Sigmoid colon (tissue), 7 donors: ENCODE measurements at places on chromosomes 13 and 19.

- no peak overlapping the region for H3K4me3 ChIP-seq
- H3K27ac ChIP-seq, result no peak overlapping the region
- H3K4me1 ChIP-seq, result no peaks in the 10 kb centered on the region
Measured at GRCh38 chr13:112791663-112792440, 102.0 kb downstream of the ATP11A start.

DNA sequence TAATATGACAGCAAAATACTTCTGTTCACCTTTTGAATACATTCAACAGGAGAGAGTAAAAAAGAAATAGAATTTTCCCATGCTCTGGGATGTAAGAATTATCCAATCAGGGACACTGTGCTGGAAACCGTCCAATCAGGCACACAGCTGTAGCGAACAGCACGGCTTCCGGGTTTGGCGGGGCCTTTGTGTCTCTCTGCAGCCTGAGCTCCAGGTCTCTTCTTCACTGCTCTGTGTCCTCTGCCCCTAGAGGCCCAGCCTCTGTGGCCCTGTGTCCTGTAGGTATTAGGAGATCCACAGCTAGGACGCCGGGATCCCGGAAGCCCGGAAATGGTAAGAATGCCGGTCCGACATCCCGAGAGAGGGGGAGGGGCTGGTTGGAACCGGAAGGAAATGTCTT is 92.7 kb downstream of the ZNF737 start:
- H3K36me3 ChIP-seq, result no peaks in the 10 kb centered on the region
- DNase-seq, result no peak
- H3K27me3 ChIP-seq, result no peaks in the 10 kb centered on the region

- H3K27ac ChIP-seq, result peak overlapping the region; percentile 60
- H3K36me3 ChIP-seq, result no peaks in the 10 kb centered on the region
- peak overlapping the region; percentile 61 for H3K4me3 ChIP-seq
- H3K27me3 ChIP-seq, result peaks cover 59% of the 10 kb centered on the region
Measured at GRCh38 chr13:111115965-111116521, 933 bp downstream of the ARHGEF7 start.

- H3K4me1 ChIP-seq, result peaks cover 37% of the 10 kb centered on the region
- DNase-seq, result no peak
- peak overlapping the region; percentile 56 for H3K27ac ChIP-seq
Measured at GRCh38 chr19:3443840-3444694, 36.3 kb downstream of the SMIM24 start.

- H3K4me1 ChIP-seq, result no peaks in the 10 kb centered on the region
- no peaks in the 10 kb centered on the region for H3K27me3 ChIP-seq
- H3K4me3 ChIP-seq, result no peak overlapping the region
Measured at GRCh38 chr13:48769107-48769704, 115.5 kb downstream of the CYSLTR2 start.

DNA sequence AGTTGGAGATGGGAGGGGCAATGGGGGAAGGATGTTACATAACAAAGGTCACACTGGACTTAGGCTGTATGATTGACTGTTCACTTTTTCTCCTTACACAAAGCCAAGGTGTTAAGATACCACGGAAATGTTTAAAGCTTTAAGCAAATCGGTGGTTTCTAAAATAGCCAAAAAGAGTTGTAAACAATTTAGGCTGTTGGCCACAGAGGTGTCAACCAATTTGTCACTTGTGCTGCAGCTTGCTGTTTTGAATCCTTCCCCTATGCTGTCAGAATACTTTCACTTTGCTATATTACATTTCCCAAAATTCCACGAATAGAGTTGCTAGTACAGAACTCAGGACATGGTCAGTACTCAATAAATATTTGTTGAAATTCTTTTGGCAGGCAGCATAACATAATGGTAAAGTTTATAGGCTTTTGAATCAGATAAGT is 149.3 kb downstream of the VWA8 start:
- H3K4me3 ChIP-seq, result no peak overlapping the region
- H3K4me1 ChIP-seq, result peaks cover 5% of the 10 kb centered on the region
- H3K27ac ChIP-seq, result peak overlapping the region; percentile 29
- H3K27me3 ChIP-seq, result no peaks in the 10 kb centered on the region
- DNase-seq, result no peak

- H3K27ac ChIP-seq, result no peak within 1 kb of the TSS
- no peak for DNase-seq
- H3K27me3 ChIP-seq, result no peaks in the 10 kb centered on the region
Measured at GRCh38 chr19:35641515-35642151, at the start of gene ETV2. Gene ETV2 (plus strand): TSS chr19:35641745. CDS start chr19:35642461, 716 bp downstream.

DNA sequence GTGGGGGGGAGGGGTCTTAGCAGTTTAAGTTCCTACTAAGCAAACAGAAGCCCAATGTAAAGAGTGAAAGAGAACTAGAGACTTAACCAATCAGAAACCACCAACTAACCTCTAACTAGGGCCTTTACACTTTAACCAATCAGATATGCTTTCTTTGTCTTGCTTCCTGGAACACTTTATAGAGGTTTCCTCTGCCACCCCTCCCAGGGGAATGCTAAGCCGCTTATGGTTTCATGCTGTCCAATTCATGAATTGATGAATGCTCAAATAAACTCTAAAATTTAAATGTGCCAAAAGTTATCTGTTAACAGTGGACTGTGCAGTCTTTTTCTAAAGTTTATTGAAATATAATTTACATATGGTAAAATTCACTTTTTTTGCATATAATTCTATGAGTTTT is 33.9 kb upstream of the LATS2 start:
- no peak overlapping the region for H3K27ac ChIP-seq
- no peaks in the 10 kb centered on the region for H3K36me3 ChIP-seq
- no peaks in the 10 kb centered on the region for H3K27me3 ChIP-seq
- H3K4me3 ChIP-seq, result no peak overlapping the region
- no peak for DNase-seq

GRCh38 chr13:109509154-109509900 is 277.1 kb downstream of the IRS2 start:
- H3K36me3 ChIP-seq, result no peaks in the 10 kb centered on the region
- H3K27ac ChIP-seq, result no peak overlapping the region
- no peaks in the 10 kb centered on the region for H3K27me3 ChIP-seq
- DNase-seq, result no peak
- no peaks in the 10 kb centered on the region for H3K4me1 ChIP-seq

GRCh38 chr13:49084961-49085360 is 109.2 kb downstream of the FNDC3A start:
- H3K27me3 ChIP-seq, result no peaks in the 10 kb centered on the region
- H3K4me3 ChIP-seq, result no peak overlapping the region
- no peak overlapping the region for H3K27ac ChIP-seq
- H3K36me3 ChIP-seq, result no peaks in the 10 kb centered on the region

DNA sequence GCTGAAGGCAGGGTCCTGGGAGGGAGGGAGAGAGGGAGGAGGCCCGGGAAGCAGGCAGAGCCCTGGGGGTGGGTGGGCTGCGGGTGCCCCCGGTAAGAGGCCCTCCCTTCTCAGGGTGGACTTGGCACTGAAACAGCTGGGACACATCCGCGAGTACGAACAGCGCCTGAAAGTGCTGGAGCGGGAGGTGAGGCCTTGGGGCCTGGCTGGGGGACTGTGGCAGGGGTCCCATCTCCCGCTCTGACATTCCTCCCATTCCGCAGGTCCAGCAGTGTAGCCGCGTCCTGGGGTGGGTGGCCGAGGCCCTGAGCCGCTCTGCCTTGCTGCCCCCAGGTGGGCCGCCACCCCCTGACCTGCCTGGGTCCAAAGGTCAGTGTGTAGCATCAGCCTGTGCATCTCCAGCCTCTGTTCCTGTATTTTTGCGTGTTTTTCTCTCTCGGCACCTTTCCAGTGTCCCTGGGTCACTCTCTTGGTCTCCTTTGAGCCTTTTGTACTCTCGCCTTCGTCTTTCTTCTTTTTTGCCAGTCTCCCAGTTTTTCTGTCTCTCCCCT is 53.4 kb downstream of the TRPM4 start:
- peak overlapping the region; percentile 27 for H3K27ac ChIP-seq
- H3K4me1 ChIP-seq, result peaks cover 18% of the 10 kb centered on the region
- no peak for DNase-seq

DNA sequence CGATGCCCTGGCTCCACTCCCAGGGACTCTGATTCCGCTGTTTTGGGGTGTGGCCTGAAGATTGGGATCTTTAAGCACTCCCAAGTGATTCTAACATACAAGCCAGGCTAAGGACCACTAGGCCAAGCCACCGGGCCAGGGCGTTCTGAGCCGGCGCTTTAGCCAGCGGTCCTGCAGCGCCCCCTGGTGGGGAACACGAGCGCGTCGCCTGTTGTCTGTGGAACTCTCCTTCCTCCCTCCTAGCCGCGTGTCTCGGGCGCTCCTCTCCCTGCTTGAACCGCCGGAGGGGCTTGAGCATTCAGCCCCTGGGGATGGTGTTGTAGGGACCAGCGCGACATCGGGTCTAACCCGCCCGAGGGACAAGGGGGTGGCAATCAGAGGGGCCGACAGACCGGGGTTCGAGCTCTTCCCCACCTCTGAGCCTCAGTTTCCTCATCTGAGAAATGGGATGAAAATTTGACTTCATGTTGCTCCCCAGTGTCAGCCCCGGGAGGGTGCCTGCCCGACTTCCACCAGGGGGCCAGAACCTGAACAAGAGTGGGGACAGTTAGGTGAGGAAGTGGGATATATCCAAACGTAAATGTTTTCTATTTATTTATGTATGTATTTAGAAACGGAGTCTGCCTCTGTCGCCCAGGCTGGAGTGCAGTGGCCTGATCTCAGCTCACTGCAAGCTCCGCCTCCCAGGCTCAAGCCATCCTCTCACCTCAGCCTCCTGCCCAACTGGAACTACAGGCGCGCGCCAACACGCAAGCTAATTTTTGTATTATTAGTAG is 18.0 kb upstream of the PNMA8B start:
- no peak overlapping the region for H3K4me3 ChIP-seq
- peak; percentile 88 for DNase-seq
- peaks cover 19% of the 10 kb centered on the region for H3K27me3 ChIP-seq

DNA sequence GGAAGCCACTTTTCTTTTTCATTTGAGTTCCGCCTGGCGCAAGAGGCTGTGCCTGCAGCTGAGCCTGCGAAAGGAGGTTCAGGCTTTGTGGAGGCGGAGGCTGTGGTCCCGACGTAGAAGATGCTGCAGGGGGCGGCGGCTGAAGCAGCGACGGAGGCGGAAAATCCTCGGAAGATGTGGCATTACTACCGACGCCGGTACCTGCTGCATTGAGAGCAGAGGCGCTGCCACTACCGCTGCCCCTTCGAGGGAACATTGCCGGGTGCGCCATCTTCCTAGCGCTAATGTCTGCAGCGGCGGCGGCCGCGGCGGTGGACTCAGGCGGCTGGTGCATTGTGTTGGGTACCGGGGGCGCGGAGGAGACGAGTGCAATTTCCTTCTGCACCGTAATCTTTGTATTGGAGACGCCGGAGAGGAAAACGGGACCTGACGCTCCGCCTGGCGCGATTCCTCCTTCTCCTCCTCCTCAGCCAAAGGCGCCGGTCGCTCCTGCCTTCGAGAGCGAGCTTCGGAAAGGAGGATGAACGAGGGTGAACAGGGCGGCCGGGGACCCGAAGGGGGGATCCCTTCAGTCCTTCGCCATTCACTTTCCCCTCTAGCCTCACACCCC is at the start of gene TSC22D1:
Gene TSC22D1 (minus strand): TSS at position 590 of the 610 bp plus-strand sequence. CDS start 256 bp downstream, at position 334.
- peak within 1 kb of the TSS; percentile 99 for H3K27ac ChIP-seq
- H3K27me3 ChIP-seq, result no peaks in the 10 kb centered on the region
- H3K4me1 ChIP-seq, result peaks cover 27% of the 10 kb centered on the region
- no peaks in the 10 kb centered on the region for H3K36me3 ChIP-seq
- peak within 1 kb of the TSS; percentile 88 for H3K4me3 ChIP-seq

GRCh38 chr13:93309886-93310523 is 83.4 kb downstream of the GPC6 start:
- H3K27me3 ChIP-seq, result no peaks in the 10 kb centered on the region
- no peaks in the 10 kb centered on the region for H3K36me3 ChIP-seq
- no peak for DNase-seq
- no peak overlapping the region for H3K4me3 ChIP-seq
- no peaks in the 10 kb centered on the region for H3K4me1 ChIP-seq
- no peak overlapping the region for H3K27ac ChIP-seq

DNA sequence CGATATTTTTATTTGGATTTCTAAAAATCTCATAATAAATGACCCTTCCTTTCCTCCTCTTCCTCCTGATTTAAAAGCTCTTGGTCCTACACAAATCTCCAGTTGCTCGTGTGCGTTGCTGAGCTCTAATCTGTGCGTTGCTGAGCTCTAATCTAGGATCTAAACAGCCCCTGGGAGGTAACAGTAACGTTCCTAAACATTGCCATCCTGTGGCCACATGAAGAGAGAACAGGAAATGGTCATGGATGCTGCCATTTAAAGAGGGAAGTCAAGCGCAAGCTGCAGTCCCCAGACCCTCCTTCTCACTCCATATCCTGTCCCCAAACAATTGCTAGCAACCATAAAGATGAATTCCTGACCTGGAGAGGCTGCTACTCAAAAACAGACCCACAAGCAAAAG is 170.8 kb downstream of the NUFIP1 start:
- H3K27me3 ChIP-seq, result no peaks in the 10 kb centered on the region
- no peak for DNase-seq
- H3K27ac ChIP-seq, result no peak overlapping the region
- H3K4me3 ChIP-seq, result no peak overlapping the region
- no peaks in the 10 kb centered on the region for H3K36me3 ChIP-seq
- no peaks in the 10 kb centered on the region for H3K4me1 ChIP-seq

DNA sequence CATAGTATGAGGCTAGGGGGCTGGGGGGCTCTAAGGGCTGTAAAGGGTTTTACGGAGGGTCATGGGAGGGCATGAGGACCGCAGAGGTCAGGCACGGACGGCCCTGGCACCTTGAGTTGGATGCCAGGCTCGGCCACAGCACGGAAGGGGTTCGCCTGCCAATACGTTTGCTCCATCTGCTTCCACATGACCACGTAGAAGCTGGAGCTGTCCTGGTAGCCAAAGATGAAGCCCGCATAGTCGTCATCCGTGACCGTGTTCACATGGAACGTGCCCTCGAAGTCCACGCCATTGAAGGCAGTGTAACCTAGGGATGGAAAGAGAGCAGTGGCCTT is 6.4 kb downstream of the COMP start:
- peaks cover 35% of the 10 kb centered on the region for H3K4me1 ChIP-seq
- H3K27me3 ChIP-seq, result peaks cover 36% of the 10 kb centered on the region
- no peaks in the 10 kb centered on the region for H3K36me3 ChIP-seq
- no peak overlapping the region for H3K27ac ChIP-seq

- H3K27me3 ChIP-seq, result no peaks in the 10 kb centered on the region
- H3K36me3 ChIP-seq, result no peaks in the 10 kb centered on the region
- no peak for DNase-seq
- no peaks in the 10 kb centered on the region for H3K4me1 ChIP-seq
- peak overlapping the region; percentile 31 for H3K4me3 ChIP-seq
- peak overlapping the region; percentile 43 for H3K27ac ChIP-seq
Measured at GRCh38 chr13:93244918-93245280, 18.3 kb downstream of the GPC6 start.

- H3K4me1 ChIP-seq, result peaks cover 9% of the 10 kb centered on the region
- H3K27ac ChIP-seq, result no peak overlapping the region
- no peaks in the 10 kb centered on the region for H3K36me3 ChIP-seq
Measured at GRCh38 chr19:5186293-5187050, 154.1 kb downstream of the PTPRS start.
